ENCODE measurements at places on chromosomes 2 and 18.

DNA sequence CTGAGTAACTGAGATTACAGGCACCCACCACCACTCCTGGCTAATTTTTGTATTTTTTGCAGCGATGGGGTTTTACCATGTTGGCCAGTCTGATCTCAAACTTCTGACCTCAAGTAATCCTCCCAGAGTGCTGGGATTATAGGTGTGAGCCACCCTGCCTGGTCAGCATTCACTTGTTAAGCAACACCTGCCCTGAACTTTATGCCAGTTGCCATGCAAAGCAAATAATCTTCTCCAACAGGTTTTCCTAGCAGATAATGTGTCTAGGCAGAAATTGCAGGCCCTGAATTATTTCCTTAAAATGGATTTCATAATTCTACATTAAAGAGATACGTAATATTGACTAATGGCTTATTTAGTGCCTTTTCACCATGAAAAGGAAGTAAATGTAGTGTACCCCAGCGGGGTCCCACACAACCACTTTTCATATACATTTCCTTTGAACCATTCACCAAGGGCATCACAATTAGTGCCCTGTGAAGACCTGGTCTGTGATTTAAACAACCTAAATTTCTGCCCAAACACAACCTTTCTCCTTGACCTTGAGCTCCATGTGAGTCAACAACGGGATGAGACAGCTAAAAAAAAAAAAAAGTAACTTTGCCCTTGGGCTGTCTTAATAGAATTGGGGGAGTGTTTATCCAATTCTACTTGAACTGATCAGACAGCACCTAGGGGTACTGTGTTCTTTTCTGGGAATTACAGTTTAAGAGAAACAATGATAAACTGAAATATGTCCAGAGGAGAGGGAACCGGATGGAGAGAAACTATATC lies 41.6 kb downstream of the EEF1B2 start:
- no peak for DNase-seq

DNA sequence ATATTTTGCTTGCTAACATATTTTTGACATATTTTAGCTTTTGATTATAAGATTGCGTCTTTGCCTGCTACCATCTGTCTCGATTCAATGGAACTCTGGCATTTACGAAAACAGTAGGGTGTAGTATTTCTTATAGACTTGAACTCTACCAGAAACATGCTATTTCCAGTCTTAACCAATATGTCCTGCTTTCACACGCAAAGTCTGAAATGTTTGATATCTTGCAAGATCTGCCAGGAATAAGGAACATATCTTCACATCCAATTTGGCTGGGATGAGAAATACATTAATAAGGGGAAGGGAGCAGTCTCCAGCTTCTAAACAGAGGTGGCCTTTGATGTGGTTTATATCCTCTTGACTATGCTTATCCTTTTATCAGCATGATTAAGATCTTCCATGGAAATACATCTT lies 299.4 kb downstream of the ZNF521 start:
- DNase-seq = no peak

DNA sequence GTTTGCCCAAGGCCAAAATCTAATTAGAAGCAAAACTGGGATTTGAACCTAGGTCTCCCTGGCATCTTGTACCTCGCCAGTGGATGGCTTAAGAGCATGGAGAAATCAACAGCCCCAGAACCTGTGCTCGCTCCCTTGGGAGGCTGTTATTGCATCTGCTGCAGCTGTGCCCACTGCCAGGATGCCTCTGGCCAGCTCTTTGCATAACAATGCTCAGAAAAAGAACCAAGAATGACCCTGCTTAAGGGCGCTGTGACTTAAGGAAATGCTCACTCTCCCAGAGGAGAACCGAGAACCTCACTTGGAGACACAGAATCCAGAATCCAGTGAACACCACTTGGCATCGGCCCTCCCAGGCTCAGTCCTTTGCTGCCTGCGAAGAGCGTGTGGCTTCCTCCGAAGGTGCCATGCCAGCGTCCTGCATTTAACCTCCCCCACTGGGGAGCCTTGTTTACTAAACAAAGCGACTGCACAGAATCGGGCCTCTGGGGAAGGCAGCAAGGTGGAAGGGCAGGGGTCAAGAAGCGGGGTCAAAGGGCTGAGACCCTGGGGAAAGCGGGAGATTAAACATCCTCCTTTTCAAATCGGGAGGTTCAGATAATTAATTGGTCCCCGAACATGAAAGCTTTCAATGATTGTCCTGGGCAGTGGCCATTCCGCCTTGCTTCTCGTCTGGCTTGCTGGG lies 71.0 kb upstream of the BOD1L2 start:
- DNase-seq = no peak

DNA sequence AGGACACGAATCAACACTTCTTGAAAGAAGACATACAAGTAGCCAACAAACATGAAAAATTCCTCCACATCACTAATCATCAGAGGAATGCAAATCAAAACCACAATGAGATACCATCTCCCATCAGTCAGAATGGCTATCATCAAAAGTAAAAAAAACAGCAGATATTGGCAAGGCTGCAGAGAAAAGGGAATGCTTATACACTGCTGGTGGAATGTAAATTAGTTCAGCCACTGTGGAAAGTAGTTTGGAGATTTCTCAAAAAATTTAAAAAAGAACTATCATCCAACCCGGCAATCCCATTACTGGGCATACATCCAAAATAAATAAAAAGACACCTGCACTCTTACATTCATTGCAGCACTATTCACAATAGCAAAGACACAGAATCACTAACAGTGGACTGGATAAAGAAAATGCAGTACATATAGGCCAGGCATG lies 78.7 kb downstream of the GRB14 start:
- no peak for DNase-seq

DNA sequence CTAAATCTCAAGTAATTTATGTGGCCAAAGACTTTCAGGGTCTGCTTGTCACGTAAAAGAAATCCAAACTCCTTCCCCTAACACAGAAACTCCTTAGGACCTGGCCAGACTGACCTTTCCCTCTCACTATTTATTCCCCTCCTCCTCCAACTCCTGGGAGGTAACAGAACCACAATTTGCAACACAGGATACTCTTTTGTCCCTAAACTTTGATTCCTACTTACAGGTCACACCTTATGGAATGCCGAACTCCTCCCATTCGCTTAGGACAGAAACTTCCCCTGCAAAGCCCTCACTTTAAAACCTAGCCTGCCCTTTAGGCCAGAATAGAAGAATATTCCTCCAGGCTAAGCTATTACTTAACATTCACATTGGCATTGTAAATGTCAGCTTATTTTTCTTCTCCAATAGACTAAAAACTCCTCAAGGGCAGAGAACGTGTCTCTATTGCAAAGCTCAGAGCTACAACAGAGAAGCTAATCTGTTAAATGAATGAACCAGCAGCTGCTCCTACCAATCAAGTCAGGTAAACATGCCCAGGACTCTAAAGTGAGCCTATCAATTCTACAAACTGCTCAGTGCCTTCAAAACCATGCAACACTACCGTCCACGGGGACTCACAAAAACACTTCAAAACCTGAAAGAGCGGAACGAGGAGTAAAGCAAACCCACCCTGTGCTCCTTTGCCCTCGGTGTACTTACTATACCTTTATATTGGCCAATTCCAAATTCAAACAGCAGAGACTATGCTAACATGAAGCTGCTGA lies 6.1 kb downstream of the INO80D start:
- no peak for DNase-seq

GRCh38 chr2:218567797-218568189 lies 358 bp downstream of the USP37 start:
- DNase-seq = no peak

GRCh38 chr18:23170137-23170536 lies 34.9 kb downstream of the CABLES1 start:
- DNase-seq = no peak

GRCh38 chr2:239636808-239637207 lies 236.0 kb upstream of the HDAC4 start:
- DNase-seq = no peak

DNA sequence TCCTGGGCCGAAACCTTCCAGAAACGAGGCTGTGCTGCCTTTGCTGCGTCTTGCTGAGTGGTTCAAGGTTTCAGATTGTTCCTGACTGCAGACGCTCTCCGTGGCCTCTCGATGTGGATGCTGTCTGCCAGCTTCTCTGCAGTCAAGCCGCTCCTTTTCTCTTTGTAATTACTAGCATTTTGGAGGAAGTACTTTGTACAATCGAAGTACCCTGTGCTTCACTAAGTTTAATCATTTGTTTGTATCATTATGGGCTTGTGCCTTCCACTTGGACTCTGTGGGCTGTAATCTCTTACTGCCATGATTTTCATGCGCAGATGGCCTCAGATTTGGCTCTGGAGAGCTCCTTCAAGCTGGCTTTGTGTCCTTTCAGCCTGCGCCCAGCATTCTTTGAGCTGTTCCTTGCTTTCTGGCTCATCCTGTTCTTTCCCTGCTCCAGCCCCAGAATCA lies 49.3 kb downstream of the TRAF3IP1 start:
- no peak for DNase-seq

- DNase-seq = no peak
These were observed 17.3 kb upstream of the ARHGAP25 start for GRCh38 chr2:68717305-68717661.

DNA sequence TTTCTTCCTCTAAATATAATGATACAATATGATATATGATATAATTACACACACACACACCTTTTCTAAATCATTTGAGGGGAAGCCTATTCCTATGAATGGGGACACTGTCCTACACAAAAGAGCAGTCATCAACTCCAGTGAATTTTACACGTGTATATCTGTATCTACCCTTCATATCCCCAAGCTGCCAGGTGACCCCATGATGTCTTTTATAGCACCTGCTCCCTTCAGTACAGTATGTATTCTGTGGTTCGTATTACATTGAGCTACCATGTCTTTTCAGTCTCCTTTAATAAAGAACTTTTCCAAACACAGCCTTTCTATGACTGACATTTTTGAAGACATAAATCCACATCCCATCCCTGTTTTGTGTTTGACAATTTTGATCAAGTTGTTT lies 19.0 kb downstream of the TBC1D8 start:
- DNase-seq = no peak

DNA sequence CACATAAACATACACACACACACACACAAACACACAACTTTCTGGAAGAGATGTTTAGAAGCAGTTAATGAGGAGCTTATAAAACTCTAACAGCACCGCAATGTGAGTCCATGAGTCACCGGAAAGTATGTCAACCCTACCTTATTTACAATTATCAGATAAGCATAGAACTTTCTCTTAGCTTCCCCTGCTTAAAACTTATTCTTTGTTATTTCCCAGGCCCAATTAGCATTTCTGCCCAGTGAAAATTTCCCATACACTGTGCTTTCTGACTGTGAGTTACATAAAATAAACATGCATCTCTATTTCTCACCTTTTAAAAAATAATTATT lies 737.6 kb downstream of the LRP1B start:
- DNase-seq = no peak

DNA sequence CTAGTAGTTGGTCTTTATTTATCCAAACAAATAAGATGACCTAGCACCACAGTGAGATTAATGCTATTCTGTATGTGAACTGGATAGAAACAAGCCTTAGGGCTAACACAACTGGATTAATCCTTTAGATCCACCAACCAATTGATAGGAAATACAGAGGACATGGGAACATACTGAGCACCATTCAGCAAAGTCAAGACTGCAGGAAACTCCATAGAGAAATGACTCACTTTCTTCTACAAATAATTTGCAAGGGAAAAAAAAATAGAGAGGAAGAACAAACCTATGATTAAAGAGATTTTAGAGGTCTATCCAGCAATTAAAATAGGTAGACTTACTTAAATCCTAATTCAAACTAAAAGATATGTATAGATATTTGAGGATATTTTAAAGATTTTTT lies 23.9 kb downstream of the WDFY1 start:
- no peak for DNase-seq

Data from transverse colon (tissue), 4 donors.